NCI-H1694 (cell line): ENCODE measurements at places on chromosomes 12 and 14.

- DNase-seq, result peak; percentile 58
Measured at GRCh38 chr14:72291908-72292688, 359.9 kb downstream of the RGS6 start.

GRCh38 chr12:80747800-80748199 is 31.1 kb downstream of the MYF5 start:
- DNase-seq, result no peak

GRCh38 chr14:64773046-64773445 is 68.8 kb downstream of the PLEKHG3 start:
- no peak for DNase-seq

- no peak for DNase-seq
Measured at GRCh38 chr12:87518481-87518880, 510.7 kb downstream of the C12orf50 start.

DNA sequence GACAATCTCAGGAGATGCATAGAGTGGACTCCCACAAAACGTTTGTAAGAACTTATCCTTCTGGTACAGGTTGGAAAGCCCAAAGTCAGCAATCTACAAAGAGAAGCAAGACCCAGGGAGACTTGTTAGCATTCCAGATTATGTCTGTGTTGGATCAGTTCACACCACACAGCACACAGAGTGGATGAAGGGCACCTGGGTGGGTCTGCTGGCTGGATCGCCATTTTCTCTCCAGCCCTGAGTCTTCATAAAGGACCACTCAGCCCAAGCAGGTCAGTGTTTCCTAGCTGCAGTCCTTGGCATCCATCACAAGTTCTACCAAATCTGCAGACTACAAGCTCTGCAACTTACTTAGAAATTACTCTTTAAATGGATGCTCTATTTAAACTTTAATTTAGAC is 66.0 kb downstream of the NUAK1 start:
- DNase-seq, result no peak

GRCh38 chr12:96471368-96472050 is 17.9 kb upstream of the CFAP54 start:
- no peak for DNase-seq

- no peak for DNase-seq
Measured at GRCh38 chr12:45582986-45583659, 146.4 kb upstream of the ARID2 start.

GRCh38 chr14:72998252-72998903 is 28.5 kb downstream of the ZFYVE1 start:
- no peak for DNase-seq

DNA sequence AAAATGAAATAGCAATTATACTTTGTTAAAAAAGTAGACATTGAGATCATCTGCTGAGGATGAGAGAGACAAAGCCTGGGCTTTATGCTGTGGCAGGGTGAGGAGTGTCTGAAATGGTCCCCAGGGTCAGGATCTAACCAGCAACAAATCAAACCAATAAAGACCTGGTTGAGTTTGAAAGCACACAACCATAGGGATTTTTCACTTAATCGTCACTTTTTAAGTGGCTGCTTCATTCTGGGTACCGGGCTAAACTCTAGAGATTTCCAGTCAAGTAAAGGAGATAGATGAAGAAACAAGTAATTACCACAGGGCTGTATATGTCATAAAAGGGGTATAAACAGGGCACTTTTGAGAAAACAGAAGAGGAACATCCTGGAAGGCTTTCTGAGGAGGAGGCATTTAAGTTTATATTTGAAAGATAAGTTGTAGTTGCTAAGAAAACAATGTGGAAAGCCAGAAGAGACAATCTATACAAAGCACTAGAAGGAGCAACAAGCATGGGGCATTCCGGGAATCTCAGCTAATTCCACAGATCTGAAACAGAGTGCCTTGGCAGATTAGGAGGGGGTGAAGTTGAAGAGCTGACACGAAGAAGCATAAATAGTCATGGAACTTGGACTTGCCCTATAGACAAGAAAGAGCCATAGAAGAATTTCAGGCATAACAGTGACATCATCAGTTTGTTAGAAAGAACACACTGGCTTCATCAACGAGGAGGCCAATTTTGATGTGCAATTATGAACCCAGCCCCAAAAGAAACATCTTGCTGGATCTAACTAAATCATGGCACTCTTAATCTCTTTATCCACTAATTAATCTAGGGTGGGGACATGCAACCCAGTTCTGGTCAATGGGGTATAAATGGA is 46.9 kb upstream of the FRS2 start:
- no peak for DNase-seq

DNA sequence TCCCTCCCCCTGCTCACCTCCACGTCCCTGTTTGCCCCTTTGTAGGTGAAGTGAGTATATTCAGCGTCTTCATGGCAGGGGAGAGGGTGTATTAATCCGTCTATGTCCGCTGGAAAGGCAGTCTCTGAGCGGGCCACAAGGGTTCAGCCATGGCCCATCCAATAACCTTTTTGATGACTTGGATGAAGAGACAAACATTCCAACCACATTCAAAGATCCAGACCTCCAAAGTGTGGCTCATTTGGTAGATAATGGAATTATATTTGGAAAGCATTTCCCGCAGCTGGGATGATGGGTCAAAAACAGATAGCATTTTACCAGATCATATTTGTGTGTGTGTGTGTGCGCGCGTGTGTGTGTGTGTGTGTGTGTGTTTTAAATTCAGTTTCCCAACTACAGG is 345.9 kb downstream of the DPF3 start:
- DNase-seq, result no peak

DNA sequence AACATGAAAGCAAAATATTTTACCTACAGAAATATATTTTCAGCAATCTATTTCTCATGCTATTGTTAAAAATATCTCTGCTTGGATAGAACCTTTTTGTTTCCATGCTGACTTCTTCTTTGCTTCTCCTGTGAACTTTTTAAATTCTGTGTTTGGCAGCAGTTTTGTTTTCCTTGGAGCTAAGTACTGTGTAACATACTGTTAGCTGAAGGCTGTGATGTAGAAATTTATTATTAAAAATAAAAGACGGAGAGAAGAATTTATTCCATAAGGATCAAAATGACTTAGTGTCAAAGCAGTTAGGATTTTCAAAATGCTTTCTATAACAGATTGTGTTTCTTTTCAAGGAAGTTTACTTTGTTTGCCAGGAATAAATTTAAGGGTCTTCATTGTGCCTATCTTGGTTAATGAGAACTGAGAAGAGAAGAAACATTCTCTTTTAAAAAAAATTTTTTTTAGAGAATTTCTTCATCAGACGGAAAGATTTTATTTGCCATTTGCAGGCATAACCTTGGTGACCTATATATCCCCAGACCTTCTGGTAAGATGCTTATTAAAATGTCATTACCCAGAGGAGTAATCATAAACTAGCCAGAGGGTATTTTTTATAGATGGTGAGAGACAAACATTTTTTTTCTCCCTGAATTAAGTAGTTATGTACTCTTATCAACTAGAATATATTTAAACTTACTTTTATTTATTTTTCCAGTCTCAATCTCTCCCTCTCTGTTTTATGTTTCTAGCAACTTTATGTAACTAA is 147.1 kb upstream of the SLCO1C1 start:
- DNase-seq, result no peak

- DNase-seq, result no peak
Measured at GRCh38 chr12:109735825-109736551, 22.4 kb downstream of the FAM222A start.

DNA sequence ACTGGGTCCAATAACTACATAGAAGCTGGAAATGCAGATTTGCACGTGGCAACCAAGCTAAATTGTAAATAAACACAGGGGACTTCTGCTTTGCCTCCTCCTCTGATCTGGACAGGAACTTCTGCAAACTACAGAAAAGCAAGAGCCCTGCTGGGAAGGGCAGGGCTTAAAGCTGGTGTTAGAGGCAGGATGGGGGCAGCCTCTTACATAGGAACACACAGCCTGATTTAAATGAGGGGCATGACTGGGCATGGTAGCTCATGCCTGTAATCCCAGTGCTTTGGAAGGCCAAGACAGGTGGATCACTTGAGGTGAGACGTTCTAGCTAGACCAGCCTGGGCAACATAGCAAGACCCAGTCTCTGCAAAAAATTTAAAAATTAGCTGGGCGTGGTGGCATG is 46.7 kb downstream of the ERH start:
- DNase-seq, result no peak

- DNase-seq, result no peak
Measured at GRCh38 chr12:39902821-39903220, 203.1 kb downstream of the SLC2A13 start.

DNA sequence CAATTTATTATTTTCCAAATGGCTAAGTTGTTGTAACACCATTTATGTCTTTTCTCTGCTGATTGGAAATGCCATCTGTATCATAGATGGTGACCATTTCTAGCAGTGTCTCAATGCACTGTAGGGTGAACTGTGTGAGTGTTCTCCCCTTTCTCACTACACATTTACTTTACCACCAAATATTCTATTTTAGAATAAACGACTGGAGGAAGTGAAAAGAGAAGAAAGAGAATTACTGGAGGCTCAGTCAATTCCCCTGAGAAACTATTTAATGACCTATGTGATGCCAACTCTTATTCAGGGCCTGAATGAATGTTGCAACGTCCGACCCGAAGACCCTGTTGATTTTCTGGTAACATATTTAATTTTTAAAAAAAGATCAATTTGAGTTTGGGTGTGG is 15.5 kb upstream of the PAPOLA start:
- no peak for DNase-seq

DNA sequence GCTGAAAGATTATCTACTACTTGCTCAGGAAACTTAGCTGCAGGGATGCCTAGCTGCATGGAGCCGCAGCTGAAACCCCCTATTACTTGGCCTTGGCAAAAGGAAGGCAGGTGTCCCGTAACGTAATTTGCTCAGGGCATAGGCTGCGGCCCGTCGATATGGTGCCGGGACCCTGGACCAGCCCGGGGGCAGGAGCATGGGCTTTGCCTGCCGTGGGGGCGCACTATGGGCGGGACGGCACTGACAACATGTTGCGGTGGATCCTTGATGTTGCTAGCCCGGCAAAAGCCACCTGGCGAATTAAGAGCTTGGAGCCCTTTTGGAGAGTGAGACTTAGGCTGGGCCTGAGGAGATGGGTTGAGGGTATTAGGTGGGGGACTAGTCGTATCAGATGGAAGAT is 1551.2 kb downstream of the AACS start:
- no peak for DNase-seq

DNA sequence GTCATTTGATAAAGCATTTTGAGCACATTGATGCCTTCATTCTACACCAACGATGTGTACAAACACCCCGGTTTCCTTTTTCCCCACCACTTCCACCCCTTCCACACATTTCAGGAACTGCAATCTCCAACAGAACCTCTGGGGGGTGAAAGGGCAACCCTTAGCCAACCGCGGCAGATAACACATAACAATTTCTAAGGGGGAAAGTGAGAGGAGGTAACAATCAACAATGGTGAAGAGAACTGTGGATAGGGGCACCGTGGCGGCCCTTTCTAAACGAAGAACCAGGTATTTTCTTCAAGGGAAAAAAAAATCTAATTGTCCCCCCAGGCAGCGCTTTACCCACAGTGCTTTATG is 1.1 kb downstream of the KITLG start:
- DNase-seq, result peak; percentile 41

- no peak for DNase-seq
Measured at GRCh38 chr14:51394384-51394783, 154.3 kb downstream of the TMX1 start.
